Stimulated activated CD4-positive, alpha-beta T cell treated with anti-CD3 and anti-CD28 coated beads, Interleukin-1b, Interleukin-23, amount 100 ng/mL, for 1 hour (primary cell): ENCODE measurements at places on chromosomes 5 and 9.

GRCh38 chr5:74421377-74421776 lies 219.2 kb downstream of the ENC1 start:
- DNase-seq: no peak

DNA sequence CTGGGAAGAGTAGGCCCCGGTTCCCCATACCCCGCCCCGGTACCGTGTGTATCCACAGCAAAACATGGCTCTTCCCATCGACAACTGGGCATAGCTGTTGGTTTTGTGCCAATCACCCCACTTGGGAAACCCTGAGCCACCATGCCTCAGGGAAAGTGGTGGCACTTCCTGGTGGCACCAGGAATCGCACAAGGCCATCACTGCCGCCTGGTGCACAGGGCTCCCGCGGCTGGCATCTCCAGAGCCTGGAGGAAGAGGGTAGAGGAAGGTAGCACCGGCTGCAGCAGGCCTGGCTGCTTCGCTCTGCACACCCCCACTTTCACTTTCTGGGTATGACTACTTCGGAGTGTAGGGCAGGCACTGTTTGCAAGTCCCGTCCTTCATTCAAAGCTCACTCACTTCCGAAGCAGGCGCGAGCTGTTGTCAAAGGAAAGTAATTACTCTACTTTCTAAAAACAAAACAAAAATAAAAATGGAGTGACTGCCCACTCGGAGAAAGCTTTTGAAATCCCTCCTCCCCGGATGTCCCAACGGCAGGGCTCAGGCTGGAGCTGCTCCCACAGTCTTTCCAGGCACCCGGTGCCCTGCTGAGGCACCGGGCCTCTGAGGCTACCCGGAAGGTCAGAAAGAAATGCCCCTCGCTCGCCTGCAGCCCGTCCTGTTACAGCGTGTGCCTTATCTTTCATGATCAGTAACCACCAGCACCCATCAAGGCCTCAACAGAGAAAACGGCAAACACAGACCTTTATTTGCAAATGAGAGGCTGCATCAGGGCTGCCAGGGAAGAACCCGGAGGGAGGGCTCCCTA lies 2.0 kb downstream of the BRD3 start:
- DNase-seq: no peak

DNA sequence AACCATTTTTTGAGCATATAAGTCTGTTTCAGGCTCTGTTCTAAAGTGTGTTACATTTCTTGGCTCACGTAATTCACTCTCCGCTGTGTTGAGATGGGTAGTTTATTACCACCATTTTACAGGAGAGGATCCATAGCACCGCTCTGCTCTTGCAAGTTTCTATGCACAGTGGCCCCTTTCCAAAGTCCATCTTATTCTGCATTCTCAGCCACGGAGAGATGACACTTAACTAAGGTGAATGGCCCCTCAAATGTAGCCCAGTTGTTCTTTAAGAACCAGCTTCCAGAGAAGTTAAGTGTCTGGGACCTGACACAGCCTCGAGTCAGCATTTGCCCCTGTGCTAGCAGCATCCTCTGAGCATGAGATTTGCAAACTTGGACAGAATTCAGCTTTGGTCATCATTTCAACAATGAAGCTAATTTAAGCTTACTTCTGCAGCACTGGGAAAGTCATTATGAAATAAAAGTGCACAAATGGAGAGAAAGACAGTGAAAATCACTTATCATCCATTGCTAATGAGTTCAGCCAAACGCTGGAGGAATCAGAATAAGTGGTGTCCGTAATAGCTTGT lies 61.9 kb downstream of the FAM78A start:
- DNase-seq: no peak

DNA sequence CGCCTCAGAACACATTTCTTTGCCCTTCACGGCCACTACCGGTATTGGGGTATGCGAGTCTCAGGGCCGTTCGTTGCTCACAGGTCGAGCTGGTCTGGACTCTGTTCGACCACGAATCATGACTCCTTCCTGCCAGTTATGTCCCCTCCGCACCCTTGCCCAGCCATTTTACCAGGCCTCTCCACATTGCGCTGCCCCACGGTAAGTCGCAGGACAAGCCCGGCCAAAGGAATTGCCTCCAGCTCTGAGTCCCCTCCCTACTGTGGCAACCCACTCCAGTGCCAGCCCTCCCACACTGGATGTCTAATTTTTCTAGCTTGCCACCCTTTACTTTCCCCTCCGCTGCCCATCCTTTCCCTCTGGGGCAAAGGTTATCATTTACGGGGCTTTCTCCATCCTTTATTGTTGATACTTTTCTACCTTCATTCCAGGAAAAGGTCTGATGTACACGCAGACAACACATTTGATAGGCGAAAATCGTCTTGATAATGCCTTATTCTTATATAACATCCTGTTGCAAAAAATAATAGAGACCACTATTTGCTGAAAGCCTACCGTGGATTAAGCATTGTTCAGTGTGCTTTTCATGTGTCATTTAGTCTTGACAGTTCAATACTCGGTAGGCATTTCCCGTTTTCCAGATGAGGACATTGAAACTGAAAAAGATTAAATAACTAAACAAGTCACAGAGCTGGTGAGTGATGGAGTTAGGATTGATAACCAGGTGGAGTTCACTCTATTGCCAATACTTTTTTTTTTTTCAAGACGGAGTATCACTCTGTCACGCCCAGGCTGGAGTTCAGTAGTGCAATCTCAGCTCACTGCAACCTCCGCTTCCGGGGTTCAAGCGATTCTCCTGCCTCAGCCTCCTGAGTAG lies 958 bp upstream of the HSPA5 start:
- no peak for DNase-seq

DNA sequence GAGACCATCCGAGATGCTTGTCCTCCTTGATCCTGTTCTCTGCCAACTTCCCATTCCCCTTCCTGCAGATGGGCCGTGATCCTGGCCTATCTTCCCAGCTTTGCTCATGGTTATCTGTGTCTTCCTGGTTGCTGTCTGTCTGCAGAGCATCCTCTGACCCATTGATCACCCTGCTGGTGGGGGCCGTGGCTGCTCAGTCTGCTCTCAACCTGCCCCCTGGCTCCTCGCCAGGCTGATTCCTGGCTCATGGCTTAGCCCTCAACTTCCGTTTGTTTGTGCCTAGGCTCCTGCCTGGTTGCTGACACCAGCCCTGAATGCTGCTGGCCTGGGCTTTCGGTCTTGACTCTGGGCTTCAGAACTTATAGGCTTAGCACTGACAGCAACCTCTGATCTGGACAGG lies 67.1 kb upstream of the SMIM15 start:
- no peak for DNase-seq

- no peak for DNase-seq
These were observed 138.7 kb upstream of the PITX1 start for GRCh38 chr5:135172718-135173117.

GRCh38 chr9:124478354-124478753 lies 28.1 kb downstream of the ADGRD2 start:
- no peak for DNase-seq

GRCh38 chr5:74685979-74686631 lies 1.1 kb downstream of the HEXB start:
- DNase-seq: no peak
